Activated effector memory CD4-positive, alpha-beta T cell treated with Interleukin-2 at 50 U/mL for 16 hours (primary cell): ENCODE measurements at places on chromosomes 5 and 9.

DNA sequence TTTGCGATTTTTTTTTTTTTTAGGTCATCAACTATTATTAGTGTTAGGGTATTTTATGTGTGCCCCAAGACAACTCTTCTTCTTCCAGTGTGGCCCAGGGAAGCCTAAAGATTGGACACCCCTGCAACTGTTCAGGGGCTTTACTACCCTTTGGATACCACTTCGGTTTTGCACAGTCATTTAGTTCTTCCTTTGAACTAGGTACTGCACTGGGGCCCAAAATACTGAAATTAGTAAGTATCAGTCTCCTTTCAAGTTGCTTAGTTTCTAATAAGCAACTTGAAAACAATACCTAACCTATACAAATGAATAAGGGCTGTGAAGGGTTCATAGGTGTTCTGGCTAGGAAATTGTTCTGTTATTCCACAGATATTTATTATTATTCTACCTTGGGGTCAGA, 45.3 kb downstream of the CWC27 start:
- DNase-seq: no peak

GRCh38 chr9:121699571-121700164, 48.2 kb downstream of the DAB2IP start:
- no peak for DNase-seq

DNA sequence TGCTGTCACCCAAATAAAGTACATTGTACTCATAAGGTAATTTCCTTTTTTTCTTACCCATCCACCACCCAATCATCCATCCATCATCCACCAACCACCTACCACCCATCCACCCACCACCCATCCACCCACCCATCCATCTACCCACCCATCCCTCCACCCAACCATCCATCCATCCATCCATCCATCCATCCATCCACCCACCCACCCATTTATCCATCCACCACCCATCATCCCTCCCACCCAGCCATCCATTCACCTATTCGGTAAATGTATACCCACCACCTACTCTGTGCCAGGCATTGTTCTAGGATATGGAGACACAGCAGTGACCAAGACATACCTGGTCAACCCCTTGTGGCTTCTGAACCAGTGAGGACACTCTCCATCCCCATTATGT, 25.1 kb downstream of the MGAT1 start:
- no peak for DNase-seq

DNA sequence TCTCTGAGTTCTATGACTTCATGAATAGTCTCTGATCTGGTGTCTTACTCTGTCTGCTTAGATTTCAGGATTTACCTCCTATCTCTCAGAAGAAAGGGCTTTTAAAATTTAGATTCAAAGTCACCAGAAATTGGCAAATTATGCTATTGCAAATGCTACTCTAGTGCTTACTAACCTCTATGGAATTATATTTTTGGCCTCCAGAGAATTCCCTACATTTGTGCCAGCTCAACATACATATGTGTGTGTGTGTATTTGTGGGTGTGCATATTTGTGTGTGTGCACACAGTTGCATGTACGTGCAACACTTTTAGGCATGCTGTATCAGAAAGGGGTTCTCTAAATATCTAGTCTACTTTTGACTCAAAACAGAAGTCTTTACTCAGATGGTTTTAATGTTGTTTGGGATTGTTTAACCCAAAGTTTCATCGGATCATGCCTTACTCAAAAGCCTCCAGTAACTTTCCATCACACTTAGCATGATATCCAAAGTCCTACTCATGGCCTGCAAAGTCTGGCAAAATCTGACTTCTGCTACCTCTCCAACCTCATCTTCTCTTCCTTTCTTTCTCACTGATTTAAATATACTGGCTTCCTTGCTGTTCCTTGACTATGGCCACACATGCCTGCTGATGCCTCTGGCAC, 147.6 kb upstream of the NR3C1 start:
- DNase-seq: no peak

- no peak for DNase-seq
These were observed 6.1 kb upstream of the NRARP start for GRCh38 chr9:137308057-137308619.

DNA sequence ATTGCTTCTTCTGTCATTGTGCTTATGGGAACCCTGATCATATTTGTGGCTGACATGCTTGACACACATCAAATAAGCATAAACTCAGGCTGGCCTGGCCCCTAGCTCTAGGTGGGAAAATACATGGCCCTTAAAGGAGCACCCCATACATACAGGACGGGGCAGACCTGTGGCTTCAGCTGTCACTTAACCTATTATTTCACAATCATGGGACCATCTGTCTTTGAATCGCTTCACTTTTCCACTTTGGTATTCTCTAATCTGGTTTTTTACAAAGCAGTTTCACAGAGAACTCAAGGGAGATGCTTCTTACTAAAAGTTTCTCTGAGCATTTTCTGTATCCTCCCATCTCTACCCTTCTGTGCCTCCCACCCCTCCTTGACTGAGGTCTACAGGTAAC, 34.6 kb upstream of the LRRTM2 start:
- no peak for DNase-seq

DNA sequence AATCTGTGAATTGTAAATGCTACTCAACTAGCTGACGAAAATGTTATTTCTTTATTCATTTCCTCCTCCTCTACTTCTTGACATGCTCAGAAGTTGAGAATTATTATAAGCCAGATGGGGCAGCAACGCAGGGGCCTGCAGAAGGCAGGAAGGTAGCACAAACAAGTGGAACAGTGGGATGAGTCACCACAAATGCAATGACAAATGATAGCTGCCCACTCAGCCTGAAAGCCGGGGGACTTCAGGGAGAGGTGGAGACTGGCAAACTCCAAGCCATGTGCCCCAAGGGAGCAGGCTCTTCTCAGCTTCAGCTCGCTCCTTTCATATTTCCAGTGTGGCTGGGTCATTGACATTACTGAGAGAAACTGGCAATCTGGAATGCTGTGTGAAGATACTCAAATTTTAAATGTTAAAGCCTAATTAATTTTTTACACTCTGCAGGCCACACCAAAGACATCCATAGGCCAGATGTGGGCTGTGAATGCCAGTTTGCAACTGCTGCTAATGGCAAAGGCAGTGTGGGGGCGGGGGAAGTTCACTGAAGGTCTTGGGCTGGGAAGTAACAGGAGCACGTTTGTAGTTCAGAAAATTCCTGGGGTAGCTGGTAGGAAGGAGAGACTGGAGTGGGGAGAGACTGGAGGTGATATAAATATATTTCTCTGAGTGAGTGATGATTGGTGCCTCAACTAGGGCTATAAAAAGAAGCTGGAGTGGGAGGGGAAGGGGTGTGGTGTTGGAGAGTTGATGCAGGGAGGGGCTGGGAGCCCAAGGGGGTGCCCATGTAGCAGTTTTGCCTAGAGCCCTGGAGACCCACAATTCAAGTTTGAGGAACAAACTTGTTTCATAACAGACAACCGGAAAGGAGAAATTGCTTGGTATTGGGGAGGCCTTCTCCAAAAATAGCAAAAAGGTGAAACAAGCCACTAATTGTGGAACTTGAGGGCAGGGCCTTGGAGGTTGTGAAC, 20.8 kb upstream of the ADRB2 start:
- DNase-seq: no peak

GRCh38 chr5:11715461-11716196, 188.6 kb downstream of the CTNND2 start:
- no peak for DNase-seq

- no peak for DNase-seq
These were observed 41.2 kb upstream of the ZNF300 start for GRCh38 chr5:150945947-150946346.

GRCh38 chr9:69601698-69602097, 70.5 kb downstream of the APBA1 start:
- DNase-seq: no peak

- DNase-seq: no peak
These were observed 346.9 kb downstream of the GADD45G start for GRCh38 chr9:89951675-89952074.

- peak; percentile 30 for DNase-seq
These were observed 94.7 kb upstream of the ANKRD55 start for GRCh38 chr5:56327809-56328208.

GRCh38 chr5:110043025-110043424, 353.3 kb downstream of the MAN2A1 start:
- DNase-seq: no peak

DNA sequence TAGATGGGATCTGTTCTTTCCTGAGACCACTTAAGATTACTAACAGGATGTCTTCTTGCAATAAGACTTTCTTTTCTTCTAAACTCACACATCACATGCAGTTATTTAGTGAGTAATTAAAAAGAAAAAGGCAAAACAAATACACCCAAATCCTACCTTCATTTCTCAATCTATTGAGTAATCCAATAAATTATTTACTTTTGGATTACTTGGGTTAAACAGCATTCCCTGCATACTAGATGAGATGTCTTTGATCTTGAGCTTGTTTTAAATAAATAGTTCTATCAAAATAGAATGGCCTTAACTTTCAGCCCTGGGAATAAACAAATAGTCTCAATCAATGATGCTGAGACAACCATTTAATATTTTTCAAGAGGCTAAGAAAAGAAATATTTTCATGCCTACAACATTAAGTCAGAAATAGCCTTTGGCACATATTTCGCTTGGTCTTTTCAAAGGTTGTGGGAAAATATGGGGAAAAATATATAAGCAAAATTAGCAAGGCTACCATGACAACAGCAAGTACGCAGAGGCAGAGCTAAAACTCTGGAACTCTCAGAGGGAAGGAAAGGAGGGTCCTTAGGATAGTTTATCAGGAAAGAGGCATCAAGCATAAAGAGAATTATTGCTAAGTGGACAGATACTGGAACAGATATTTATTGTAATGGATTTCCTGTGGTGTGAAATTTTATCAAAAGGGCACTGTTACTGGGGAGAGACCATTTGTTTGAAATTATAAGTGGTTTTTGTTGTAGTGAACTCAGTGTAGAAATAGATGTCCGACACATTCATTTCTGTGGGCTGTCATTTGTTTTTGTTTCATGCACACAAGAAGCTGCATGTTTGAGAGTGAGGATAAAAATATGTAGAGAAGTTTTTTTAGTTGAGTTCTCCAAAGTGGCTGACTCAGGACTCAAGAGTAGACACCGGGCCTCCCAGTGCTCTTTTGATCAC, 70.2 kb upstream of the CDH6 start:
- no peak for DNase-seq

DNA sequence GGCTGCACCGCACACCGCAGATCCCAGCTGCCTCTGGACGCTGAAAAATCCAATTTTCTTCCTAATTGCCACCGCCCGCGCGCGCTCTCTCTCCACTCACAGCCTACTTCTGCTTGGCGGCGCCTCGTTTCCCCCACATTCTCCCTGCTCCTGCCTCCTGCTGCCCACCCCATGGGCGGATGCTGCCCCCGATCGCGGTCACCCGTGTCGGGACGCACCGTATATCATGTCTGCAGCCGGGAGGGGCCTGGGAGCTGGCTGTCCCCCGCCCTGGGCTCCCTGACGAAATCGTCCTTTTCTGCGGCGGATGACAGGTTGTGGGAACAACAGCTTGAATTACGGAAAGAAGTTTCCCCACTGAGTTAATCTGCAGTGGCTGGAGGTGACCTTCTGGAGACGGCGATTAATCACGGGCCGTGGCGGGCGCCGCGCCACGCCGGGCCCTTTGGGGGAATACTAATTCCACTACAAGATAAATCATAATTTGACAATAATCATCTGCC, 36.3 kb upstream of the PSD2 start:
- no peak for DNase-seq

DNA sequence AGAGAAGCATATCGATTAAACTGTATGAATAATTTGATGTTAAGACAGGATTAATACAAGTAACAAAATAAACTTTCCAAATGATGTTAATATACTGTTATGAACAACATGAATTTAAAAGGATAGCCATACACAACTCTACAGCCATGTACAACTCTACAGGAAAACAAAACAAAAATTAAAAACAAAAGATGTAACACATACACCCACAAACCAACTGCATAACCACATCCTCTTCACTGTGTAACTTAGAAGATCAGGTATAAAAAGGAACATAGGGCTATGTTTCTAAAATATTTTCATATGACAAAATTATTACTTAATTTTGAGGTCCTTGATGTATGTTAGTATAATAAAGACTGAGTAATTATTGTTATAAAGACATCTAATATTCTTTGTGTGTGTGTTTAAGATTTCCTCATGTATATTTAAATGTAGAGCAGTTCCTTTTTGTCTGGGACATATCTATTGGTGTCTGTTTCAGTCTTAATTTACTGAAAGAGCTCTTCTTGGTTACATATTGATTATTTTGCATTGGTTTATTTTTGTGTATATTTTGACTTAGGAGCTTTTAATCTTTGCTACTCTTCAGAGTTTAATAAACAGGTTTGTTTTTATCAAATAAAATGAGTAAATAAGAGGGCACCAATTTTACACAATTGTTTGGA, 966.8 kb upstream of the CTNND2 start:
- no peak for DNase-seq

GRCh38 chr9:111632695-111633388, 1.7 kb downstream of the DNAJC25 start:
- no peak for DNase-seq

DNA sequence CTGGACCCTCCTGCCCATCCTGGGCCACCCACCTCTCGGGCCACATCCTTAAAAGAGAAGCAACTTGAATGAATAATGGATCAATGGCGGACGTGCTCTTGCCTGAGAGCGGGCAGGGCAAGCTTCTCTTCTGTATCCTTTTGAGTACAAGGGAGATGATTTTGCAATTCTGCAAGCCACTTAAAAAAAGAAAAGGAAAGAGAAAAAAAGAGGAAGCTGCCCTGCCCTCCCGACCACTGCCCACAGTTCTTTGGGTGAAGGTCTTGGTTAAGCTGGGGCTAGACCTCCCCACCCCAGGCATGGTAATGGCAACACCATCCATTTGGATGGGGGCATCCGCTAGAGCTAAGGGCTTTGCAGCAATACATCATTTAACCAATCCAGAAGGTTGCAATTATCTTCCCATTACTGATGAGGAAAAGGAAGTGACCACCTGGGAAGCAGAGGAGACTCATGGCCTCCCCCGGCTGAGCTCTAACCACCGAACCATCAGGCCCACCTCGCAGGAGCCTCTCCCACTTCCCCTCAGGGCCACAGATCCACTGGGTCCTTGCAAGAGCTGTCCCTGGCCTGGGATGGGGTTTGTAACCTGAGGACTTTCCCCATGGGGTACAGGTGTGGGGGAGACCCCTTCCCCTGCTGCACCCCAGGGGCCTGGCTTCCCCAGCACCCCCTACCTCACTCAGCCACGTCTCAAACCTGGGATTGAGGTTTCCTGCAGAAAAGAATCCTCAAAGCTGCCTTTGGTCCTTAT, 27.8 kb upstream of the LAMC3 start:
- no peak for DNase-seq

- no peak for DNase-seq
These were observed 1.2 kb downstream of the AK3 start for GRCh38 chr9:4739587-4740387.

DNA sequence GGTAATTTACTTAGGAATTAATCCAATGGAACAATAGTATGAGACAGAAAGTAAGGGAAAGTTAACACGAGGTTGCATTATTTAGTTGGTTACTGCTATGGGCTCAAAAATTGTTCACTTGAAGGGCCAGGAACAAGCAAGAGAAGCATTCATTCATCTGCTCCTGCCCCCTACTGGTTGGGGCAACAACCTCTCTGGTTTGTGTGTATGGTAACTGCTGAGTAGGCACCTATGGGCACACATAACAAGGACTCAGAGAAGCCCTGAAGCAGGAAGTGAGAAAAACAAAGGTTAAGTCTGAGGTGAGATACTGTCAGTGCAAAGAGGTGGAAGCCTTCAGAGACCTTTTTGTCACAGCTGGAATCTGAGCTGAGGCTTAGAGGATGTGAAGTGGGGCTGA, 34.4 kb upstream of the RANBP6 start:
- DNase-seq: no peak

- no peak for DNase-seq
These were observed 55.2 kb downstream of the NEURL1B start for GRCh38 chr5:172696171-172696849.

- DNase-seq: no peak
These were observed 9.6 kb downstream of the QRFP start for GRCh38 chr9:130886981-130887380.
